ENCODE measurements at places on chromosomes 3 and 15.

- no peak for DNase-seq
These were observed 152.6 kb downstream of the PDZRN3 start for GRCh38 chr3:73471986-73472787.

GRCh38 chr3:128555098-128555825 is 62.3 kb upstream of the GATA2 start:
- DNase-seq: no peak

DNA sequence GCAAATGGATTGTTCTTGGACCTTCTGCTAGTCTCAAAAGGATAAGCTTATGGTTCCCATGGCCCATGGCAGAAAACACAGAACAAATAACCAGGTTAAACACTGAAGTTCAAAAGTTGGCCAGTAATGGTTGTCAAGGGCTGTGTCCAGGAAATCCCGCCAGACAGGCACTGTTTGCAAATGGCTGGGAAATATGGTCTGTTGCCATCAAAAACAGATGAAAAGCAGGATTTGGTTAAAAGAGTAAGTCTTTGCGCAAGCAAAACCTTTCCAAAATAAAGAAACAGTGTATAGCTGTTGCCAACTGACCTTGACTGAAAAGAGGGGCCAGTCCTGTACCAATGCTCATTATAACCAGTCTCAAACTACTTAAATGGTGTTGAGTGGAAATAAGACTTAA is 58.6 kb downstream of the WWTR1 start:
- no peak for DNase-seq

DNA sequence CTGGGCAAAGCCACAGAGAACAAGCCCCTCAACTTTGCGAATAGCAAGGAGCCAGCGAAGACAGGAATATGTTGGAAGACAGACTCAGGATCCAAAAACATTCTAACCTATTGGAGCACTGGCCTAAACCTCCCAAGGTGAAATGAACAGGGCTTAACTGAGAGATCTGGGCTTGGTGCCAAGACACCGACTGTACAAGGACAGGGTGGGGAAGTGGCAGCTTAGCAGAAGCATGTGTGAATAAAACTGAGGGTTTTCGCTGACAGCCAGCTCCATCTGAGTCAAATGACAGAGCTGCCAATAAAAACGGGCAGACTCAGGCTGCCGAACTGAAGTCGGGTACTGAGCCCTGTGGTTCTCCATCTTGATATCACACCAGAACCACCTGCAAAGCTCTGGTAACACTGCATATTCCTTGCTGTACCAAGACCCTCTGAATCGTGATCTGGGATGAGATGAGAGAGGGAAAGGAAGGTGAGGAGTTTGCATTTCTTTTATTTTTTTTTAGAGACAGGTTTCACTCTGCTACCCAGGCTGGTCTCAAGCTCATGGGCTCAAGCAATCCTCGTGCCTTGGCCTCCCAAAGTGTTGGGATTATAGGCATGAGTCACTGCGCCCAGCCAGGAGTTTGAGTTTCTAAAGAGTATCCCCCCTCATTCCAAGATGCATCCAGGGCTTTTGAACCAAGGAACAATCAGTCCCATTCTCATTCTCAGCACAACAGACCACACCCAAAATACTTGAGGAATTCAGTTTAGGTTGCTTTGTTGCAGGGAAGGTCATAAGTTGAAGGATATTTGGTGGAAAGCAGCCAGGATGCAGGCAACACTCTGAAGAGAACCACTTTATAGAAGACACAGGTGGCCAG is 6.0 kb upstream of the PLCB2 start:
- no peak for DNase-seq

DNA sequence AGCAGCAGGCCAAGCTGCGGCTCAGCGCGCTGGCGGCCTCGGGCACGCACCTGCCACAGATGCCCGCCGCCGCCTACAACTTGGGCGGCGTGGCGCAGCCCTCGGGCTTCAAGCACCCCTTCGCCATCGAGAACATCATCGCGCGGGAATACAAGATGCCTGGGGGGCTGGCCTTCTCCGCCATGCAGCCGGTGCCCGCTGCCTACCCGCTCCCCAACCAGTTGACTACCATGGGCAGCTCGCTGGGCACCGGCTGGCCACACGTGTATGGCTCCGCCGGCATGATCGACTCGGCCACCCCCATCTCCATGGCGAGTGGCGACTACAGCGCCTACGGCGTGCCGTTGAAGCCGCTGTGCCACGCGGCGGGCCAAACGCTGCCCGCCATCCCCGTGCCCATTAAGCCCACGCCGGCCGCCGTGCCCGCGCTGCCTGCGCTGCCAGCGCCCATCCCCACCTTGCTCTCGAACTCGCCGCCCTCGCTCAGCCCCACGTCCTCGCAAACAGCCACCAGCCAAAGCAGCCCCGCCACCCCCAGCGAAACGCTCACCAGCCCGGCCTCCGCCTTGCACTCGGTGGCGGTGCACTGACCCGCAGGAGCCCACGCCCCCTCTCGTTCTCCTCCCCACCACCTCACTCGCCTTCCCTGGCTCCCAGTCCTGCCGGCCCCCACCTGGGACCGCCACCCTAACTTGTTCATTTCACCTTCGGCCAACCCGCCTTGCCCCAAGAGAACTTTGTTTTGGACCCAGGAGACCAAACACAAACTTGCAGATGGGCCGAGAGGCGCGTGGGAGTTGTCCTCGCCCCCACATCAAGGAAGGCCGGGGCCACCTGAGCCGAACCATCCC is 1.5 kb downstream of the FOXB1 start:
- DNase-seq: no peak

DNA sequence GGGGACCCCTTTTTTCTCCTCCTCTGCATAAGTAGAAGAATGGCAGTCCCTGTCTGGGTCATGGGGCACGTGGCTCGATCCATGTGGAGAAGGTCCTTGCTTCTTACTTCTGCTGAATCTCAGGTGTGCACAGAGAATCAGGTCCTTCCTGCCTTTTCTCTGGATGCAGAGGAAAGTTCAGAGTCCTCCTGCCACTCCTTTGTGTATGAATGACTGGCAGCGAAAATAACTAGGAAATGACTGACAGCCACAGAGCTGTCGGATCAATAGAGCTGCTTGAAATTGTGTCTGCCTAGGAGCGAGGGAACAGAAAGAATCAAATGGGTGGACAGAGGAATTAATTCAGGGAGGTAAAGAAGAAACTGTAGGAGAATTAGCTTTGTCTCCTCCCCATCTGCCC is 49.6 kb upstream of the ROPN1 start:
- no peak for DNase-seq

DNA sequence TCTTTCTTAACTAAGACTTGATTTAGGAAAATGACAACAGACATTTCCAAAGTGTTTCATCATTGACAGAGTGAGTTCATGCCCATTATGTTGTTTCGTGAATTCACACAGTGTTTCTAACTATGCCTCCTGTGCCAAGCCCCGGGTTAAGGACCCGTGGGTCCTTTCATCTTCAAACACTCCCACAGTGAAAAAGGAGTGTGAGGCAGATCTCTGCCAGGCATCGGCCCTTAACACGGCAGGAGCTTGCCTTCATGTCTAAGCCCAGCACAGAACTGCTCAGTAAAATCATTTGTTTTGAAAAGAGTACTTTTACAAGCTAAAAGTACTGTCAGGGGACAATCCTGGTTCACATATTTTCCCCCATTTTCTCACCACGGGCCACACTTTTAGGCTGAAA is 80.0 kb upstream of the FOXB1 start:
- DNase-seq: no peak

DNA sequence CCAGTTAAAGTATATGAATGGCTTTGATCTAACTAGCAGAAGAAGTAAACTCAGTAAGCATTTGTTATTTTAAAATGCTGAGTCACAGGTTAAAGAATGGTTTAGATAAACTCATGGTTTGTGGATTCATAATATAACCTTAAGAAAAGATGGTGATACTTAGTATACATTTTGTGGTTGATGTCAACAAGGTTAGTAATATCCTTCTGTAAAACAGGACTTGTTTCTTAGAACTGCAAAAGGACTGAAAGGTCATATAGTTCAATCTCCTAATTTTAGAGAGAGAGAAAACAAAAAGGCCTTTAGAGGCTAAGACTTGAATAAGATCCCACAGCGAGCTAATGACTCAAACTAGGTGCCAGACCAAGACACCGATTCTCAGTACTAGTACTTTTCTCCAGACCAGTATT is 50.0 kb downstream of the STRIT1 start:
- no peak for DNase-seq

GRCh38 chr15:81038975-81039607 is 38.4 kb downstream of the TLNRD1 start:
- DNase-seq: no peak

GRCh38 chr3:195817578-195818135 is 5.9 kb upstream of the MUC4 start:
- no peak for DNase-seq

DNA sequence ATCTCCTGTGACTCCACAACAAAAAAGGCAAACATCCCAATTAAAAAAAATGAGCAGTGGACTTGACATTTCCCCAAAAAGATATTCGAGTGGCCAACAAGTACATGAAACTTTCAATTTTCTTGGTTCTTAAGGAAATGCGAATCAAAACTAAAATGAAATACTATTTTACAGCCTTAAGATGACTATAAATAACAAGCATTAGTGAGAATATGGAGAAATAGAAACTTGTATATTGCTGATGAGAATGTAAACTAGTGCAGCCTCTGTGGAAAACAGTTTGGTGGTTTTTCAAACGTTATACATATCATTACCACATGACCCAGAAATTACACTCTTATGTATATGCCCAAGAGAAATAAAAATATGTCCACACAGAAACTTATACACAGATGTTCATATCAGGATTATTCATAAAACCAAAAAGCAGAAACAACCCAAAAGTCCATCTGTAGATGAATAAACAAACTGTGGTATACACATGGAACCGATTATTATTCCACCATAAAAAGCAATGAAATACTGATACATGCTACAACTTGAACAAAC is 153.2 kb upstream of the GPR149 start:
- no peak for DNase-seq

DNA sequence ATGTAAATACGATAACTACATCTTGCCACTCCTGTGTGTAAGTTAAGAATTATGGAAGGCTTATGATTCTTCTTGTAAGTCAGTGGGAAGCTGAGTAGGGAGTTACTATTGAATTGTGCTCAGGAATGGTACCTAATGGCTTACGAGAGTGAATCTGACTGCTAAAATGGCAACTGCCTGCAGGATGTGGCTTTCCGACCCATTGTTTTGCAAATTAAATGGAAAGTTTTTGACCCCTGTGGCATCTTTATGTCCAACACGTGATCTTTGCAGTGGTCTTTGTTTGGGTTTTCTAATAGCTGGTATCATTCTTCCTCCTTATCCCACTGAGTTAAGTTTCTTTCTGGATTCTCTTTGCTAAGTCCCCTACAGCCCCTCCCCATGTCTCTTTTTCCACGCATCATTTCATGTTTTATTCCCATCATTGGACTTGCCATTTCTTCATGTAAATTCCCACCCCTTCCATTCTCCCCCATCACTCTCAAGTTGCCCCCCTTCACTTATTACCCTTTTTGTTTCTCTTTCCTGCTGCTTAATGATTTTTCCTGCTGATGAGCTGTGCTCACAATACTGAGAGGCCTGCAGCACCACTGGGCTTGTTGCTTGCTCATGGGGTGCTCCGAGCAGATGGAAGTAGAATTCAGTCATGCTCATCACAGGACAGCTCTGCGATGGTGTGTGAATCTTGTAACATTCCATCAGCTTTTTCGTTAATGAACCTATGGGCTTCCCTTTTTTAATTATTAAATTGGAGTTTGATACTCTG is 428.2 kb upstream of the IL12A start:
- no peak for DNase-seq

DNA sequence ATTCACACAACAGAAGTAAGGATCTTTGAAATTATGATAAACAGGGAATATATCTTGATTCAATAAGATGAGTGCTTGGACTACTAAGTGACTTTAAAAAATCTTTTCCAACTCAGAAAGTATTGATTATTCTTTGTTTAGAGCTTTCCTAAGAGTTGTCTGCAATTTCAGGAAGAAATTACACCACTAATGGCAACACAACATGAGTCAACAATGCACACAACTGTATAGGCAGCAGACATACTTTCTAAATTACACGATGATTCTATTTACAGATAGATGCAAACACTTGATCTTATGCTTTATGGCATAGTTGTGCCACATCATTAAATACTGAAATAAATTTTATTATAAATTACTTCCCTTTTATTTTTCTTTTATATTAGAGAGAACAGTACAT is 4.4 kb downstream of the NAA50 start:
- DNase-seq: no peak

DNA sequence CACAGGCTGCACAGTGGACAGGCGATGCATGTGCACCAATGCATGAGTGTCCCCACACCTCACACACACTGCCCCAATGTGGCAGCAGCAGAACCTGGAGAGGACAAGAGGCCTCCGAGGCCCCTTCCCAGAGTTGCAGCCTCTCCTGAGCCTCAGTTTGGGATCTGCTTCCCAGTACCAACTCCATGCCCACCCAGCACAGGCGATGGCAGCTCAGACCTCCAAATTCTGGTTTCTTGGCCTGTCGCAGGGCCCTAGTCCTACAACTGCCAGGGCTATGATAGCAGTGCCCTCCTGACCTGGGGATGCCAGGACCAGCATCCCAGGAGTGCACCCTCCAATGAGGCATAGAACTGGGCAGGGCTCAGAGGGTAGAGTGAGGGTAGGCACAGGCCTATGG is 19.9 kb downstream of the ADAMTS7 start:
- no peak for DNase-seq

DNA sequence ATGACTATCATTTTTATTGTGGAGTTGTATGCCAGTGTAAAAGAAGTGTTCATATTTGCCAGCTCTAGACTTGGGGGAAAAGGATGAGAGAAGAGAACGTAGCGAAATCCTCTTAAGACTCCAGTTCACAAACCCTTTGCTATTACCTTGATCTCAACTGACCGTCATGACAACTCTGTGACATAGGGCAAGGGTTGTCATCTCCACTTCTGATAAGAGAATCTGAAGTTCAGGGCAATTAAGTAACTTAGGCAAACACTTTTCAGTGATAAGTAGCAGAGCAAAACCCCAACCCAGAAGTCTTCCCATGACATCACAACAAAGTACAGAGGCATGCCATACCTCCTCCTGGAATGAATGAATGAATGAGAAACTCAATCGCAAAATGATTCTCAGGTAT is 40.3 kb upstream of the WNT5A start:
- no peak for DNase-seq
